Ovary (tissue), 10 donors: ENCODE measurements at places on chromosomes 6 and 20. TPM values are rescaled to one million over a fixed set of nuclear protein-coding genes. Genes with fewer than 3 reads are reported as not detected.

- H3K36me3 ChIP-seq = no peaks in the 10 kb centered on the region
- peaks cover 16% of the 10 kb centered on the region for H3K4me1 ChIP-seq
- peak overlapping the region; percentile 69 for H3K27ac ChIP-seq
- peak overlapping the region; percentile 69 for H3K4me3 ChIP-seq
- H3K27me3 ChIP-seq = no peaks in the 10 kb centered on the region
Measured at GRCh38 chr20:3785240-3786125, 1.1 kb downstream of the CENPB start.

DNA sequence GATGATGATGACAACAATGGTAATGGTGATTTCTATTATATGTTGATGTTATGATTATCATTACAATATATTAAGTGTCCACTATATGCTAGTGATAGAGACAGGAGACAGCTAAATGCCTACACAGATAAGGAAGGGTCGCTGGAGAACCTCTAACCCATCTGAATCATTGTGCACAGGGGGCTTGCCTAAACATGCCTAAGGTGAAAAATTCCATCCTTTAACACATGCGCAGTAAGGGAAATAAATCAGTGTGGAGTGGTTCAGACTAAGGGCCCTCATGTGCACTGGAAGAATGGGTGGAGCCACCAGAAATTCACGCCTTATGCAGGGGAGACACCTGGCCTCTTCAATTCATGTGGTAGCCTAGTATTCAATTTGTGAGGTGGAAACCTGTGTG lies 120.4 kb downstream of the TPBG start:
- H3K4me3 ChIP-seq = no peak overlapping the region
- H3K4me1 ChIP-seq = no peaks in the 10 kb centered on the region
- no peak for DNase-seq
- no peak overlapping the region for H3K27ac ChIP-seq
- H3K36me3 ChIP-seq = no peaks in the 10 kb centered on the region

DNA sequence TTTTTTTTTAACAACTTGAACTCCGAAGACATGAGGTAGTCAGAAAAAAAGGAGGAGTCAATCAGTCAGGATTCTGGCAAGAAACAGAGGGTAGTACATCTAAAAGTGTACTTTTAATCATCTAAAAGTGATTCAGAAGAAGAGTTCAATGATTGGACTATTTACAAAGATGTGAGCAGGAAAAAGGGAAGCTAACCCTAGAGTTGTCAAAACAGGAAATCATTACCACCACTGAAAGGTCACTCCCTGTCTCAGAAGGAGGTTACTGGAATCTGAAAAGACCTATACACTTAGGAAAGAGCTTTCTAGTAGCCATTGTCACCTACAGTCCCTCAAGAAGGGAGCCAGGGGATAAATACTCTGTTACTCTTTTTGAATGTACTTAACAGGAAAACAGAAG lies 16.7 kb upstream of the LMBRD1 start:
- no peak overlapping the region for H3K27ac ChIP-seq
- no peaks in the 10 kb centered on the region for H3K36me3 ChIP-seq
- no peak for DNase-seq
- no peak overlapping the region for H3K4me3 ChIP-seq

DNA sequence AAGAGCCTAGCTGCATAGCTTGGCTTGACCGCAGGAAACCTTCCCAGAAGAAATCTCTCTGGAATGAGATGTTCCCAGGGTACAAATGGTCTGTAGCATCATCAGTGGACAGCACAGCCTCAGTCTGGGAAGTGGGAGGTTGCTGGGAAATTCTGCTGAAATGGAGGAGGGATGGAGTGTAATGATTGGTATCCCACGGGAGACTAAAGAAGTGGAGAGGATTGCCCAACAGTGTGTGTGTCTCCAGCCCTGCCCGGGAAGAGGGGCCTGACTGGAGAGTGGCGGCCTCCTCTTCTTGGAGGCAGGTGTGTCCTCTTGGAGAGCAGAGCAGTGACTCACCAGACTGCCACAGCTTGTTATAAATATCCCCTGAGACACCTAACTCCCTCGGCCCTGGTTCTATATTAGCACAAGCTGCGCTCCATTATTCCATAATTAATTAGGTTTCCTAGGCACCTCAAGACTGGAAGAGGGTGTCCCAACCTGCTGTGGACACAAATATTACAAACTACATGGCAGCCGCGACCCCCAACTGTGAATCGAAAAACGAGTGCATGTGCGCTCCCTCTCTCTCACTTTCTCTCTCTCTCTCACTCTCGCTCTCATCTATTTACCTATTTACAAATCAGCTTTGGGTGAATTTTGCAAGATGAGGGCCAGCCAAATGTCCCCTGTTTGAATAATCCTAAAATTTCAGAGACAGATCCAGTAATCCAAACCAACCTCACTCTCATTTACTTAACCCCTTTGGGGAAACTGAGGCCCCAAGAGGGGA lies 68.8 kb downstream of the FGD2 start:
- H3K27me3 ChIP-seq = no peaks in the 10 kb centered on the region
- no peaks in the 10 kb centered on the region for H3K36me3 ChIP-seq
- no peak overlapping the region for H3K4me3 ChIP-seq
- H3K4me1 ChIP-seq = peaks cover 3% of the 10 kb centered on the region
- no peak for DNase-seq

DNA sequence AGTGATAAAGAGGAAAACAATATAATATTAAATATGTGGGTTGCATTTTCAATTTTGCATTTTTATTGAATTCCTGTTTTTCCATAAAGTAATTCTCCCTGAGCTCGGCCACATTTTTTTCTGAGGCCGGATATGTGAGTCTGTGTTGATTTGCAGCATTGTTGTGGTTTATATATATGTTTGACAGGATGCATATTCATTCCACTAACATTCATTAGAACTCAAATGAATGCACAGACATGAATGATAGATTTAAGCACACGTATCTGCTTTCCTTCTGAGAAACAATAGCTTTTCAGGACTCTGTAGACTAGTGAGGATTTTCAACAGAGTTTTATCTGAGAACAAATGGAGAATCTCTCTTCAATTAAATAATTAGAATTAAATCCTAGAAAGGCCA lies 10.6 kb upstream of the EXOC2 start:
- no peak for DNase-seq
- no peaks in the 10 kb centered on the region for H3K36me3 ChIP-seq
- no peaks in the 10 kb centered on the region for H3K27me3 ChIP-seq
- H3K27ac ChIP-seq = no peak overlapping the region
- no peak overlapping the region for H3K4me3 ChIP-seq

GRCh38 chr20:61397146-61397545 lies 145.1 kb downstream of the CDH4 start:
- H3K36me3 ChIP-seq = no peaks in the 10 kb centered on the region
- H3K4me3 ChIP-seq = no peak overlapping the region
- DNase-seq = no peak
- no peaks in the 10 kb centered on the region for H3K27me3 ChIP-seq
- H3K27ac ChIP-seq = no peak overlapping the region

DNA sequence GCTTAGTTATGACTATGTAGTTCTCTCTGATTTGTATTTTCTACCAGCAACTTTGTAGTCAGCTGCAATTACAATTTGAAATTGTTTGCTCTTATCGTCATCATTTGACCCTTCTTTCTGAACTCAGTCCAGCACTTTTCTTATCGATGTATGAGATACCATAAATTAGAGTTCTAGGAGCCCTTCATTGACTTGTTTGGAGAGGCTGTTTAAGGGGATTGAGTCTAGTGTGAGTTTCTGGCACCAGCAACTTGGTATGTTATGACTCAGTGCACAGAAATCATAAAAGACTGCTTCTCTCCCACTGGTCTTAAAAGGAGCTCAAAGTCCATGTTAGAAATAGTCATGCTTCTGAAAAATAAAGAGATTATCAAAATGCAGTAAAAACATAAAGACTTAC lies 190.3 kb downstream of the TENT5A start:
- no peak overlapping the region for H3K27ac ChIP-seq
- DNase-seq = no peak
- no peaks in the 10 kb centered on the region for H3K27me3 ChIP-seq
- H3K4me1 ChIP-seq = no peaks in the 10 kb centered on the region
- H3K4me3 ChIP-seq = peak overlapping the region; percentile 4
- H3K36me3 ChIP-seq = no peaks in the 10 kb centered on the region

DNA sequence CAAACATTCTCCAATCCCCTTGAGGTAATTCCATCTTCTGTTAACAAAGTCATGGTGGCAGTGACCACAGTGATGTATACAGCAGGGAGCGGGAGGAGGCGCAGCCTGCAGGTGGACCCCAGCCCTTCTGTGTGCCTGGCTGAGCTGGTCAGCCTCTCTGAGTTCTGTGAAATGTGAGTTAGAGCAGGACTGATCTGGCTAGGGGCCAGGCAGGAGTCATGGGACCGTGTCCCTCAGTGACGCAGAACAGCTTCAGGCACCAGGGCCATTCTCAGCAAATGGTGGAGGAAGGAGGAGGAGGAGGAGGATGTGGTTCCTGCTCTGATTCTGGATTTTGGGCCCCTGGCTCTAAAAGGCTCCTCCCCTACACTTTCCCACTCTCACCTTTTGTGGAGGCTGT lies 6.9 kb downstream of the PHACTR3 start:
- no peaks in the 10 kb centered on the region for H3K27me3 ChIP-seq
- no peak for DNase-seq
- no peak overlapping the region for H3K4me3 ChIP-seq

GRCh38 chr6:116404696-116405095 lies 33.9 kb downstream of the DSE start:
- H3K4me3 ChIP-seq = no peak overlapping the region
- DNase-seq = no peak
- H3K4me1 ChIP-seq = peaks cover 12% of the 10 kb centered on the region

DNA sequence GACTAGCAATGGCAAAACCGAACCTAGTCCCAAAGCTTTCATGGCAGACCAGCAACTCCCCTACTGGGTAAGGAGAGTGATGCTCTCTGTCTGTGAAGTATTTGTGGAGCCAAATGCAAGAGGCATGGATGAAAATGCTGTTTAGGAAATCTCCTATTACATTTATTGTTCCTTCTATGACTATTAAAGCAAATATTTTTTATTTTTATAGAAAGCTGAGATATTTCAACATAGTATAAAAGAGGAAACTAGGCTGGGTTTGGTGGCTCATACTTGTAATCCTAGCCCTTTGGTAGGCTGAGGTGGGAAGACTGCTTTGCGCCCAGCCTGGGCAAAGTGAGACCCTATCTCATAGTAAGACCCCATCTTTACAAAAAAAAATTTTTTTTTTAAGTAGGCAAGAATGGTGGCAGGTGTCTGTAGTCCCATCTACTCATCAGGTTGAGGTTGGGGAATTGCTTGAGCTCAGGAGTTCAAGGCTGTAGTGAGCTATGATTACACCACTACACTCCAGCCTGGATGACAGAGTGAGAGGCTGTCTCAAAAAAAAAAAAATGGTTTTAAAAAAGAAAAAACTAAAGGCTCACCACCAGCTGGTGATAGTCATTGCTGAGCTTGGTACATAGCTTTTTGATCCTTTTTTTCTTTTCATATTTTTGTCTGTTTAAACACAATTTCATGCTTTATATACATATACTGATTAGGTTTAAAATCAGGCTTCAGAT lies 11.3 kb downstream of the KDM1B start:
- H3K4me3 ChIP-seq = no peak overlapping the region
- H3K27ac ChIP-seq = no peak overlapping the region
- H3K27me3 ChIP-seq = no peaks in the 10 kb centered on the region
- H3K36me3 ChIP-seq = no peaks in the 10 kb centered on the region
- DNase-seq = no peak
- H3K4me1 ChIP-seq = no peaks in the 10 kb centered on the region

GRCh38 chr20:22776369-22776768 lies 192.0 kb upstream of the FOXA2 start:
- no peak overlapping the region for H3K27ac ChIP-seq
- DNase-seq = no peak
- H3K4me3 ChIP-seq = no peak overlapping the region
- no peaks in the 10 kb centered on the region for H3K27me3 ChIP-seq
- H3K36me3 ChIP-seq = no peaks in the 10 kb centered on the region

DNA sequence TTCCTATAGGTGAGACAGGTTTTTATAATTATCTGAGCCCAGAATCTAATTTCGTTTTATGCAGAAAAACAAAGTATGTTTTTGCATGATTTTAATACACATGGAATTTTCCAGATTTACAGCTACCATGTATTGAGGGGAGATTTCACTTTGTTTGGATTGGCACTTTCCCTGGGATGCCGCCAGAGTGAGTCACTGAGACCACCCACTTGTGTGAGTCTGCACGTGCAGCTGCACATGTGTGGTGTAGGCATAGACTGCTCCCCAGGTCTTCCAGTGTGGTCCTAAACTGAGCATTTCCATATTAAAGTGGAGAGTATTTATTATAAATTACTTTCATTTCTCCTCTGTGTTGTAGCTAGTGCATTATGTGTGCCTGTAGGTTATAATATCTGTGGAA lies 186.8 kb downstream of the UBE3D start:
- no peak overlapping the region for H3K4me3 ChIP-seq
- no peaks in the 10 kb centered on the region for H3K36me3 ChIP-seq
- DNase-seq = no peak
- no peaks in the 10 kb centered on the region for H3K4me1 ChIP-seq

DNA sequence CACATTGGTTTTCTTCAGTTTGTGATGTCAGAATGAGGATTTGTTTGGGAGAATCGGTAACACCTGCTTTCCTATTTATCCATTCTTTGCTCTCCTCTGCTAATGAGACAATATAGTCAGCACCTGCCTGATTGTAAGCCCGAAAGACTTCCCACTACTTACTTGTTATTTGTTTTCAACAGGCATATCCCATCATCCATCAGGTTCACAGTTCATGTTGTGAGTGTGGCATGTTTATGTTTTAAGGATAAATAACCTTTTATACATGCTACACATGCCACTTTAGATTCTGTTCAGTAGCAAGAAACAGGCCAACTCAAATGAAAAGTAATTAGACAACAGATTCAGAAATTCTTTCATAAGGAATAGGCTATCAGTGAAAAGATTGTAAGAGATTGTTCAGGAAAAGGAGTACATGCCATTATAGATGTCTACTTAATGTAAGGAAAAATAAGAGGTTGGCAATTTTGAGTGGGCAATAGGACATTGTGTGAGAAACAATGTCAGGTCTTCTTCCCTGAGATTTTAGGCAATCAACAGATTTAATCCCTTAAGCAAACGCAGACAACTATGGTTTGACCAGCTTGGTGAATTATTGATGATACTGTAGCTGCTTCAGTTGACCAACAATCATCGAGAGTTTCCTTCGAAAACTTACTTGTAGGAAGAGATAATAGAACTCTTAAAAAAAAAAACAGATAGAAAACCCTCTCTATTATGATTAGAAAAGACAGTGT lies 7.9 kb upstream of the GPRC6A start:
- no peak for DNase-seq
- no peak overlapping the region for H3K4me3 ChIP-seq
- H3K36me3 ChIP-seq = no peaks in the 10 kb centered on the region

GRCh38 chr6:5462856-5463255 lies 201.5 kb downstream of the FARS2 start:
- no peaks in the 10 kb centered on the region for H3K36me3 ChIP-seq
- no peak overlapping the region for H3K27ac ChIP-seq
- no peak overlapping the region for H3K4me3 ChIP-seq
- no peak for DNase-seq
- no peaks in the 10 kb centered on the region for H3K4me1 ChIP-seq

- no peak for DNase-seq
- no peaks in the 10 kb centered on the region for H3K36me3 ChIP-seq
- H3K4me1 ChIP-seq = no peaks in the 10 kb centered on the region
- no peak overlapping the region for H3K27ac ChIP-seq
- H3K27me3 ChIP-seq = no peaks in the 10 kb centered on the region
- H3K4me3 ChIP-seq = no peak overlapping the region
Measured at GRCh38 chr6:52735071-52735470, 28.2 kb downstream of the GSTA2 start.

Gene PDE7B
- polyA plus RNA-seq = 14.9 TPM

Gene LHFPL5
- polyA plus RNA-seq = not detected

Gene FLRT3
- 13.0 TPM for polyA plus RNA-seq

Gene CPNE5
- 5.3 TPM for polyA plus RNA-seq

Gene ZBTB12
- 2.4 TPM for polyA plus RNA-seq

Gene MAPK13
- polyA plus RNA-seq = 3.4 TPM

Gene ADGRG6
- polyA plus RNA-seq = 1.6 TPM

Gene ADAM33
- 34.1 TPM for polyA plus RNA-seq
